ENCODE measurements at places on chromosomes 12 and 14.
A peak's percentile ranks its signal among the peaks of the same experiment; 100 is the strongest.

DNA sequence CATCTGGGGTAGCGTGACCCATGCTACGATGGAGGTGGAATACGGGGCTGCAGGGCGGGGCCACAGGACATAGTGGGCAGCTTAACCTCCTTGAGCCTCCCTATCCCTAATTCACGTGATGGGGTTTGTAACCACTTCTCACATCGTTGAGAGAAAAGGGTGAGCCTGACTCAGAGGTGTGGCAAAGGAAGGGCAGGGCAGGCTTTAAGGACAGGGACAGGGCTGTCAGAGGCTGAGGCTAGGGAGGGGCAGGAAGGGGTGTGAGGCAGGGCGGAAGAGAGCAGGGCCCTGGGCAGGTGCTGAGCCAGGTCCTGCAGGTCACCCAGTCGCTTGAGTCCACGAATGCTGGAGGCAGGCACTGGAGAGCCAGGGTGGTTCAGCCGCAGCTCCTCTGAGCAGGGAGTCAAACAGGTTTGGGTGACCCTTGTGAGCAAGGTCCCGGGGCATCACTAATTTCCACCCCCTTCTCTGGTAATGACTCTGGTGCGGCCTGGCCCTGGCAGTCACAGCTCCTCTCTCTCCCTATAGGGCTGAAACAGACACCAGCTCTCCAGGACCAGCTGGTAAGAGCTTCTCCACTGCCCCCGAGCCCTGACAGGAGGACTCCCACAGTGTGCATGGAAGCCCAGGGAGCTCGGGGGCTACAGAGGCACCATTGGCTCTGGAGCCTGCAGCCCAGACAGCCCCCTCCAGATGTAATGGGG is 7.5 kb upstream of the AQP2 start:
- DNase-seq = no peak

- DNase-seq = peak; percentile 28
Measured at GRCh38 chr12:47736877-47737676, 11.8 kb upstream of the ENDOU start.

- DNase-seq = no peak
Measured at GRCh38 chr12:42982828-42983227, 393.3 kb upstream of the PRICKLE1 start.

- DNase-seq = no peak
Measured at GRCh38 chr14:57970175-57970574, 104.3 kb upstream of the SLC35F4 start.

GRCh38 chr14:102941419-102942011 is 19.1 kb downstream of the AMN start:
- no peak for DNase-seq

DNA sequence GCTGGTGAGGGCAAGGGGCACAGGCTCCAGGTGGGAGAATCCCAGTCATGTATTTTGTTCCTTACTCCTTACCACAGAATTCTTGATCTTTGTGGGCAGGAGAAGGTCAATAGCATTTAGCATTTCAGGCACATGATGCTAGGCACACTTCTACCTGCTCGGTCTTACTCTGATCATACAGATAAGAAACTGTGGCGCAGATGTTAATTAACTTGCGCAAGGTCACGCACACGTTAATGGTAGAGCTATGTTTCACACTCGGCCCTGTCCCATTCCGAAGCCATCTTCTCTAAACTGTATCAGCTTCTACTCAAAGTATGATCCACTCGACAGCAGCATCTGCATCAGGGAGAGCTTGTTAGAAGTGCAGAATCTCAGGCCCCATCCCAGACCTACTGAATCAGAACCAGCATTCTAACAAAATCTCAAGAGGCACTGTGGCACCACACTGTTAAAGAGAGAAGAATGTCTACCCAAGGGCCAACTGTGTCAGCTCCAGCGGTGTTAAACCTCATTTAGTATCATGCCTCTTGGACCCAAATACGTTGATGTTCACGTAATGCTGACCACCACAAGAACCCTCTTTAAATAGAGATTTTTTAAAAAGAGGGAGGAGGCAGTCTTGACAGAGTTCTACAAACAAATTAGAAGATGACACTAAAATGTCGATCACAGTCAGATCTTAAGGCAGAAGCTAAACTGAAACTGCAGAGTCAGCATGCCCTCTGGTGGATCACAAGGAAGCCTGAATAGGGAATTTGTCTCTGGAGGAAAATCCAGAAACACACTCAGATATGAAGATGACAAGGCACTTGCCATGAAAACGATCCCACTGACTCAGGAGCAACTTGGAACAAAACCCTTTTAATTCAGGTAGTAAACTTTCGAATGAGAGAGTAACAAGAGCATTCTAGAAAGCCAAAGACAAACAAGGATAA is 7.3 kb downstream of the STXBP6 start:
- DNase-seq = peak; percentile 66

DNA sequence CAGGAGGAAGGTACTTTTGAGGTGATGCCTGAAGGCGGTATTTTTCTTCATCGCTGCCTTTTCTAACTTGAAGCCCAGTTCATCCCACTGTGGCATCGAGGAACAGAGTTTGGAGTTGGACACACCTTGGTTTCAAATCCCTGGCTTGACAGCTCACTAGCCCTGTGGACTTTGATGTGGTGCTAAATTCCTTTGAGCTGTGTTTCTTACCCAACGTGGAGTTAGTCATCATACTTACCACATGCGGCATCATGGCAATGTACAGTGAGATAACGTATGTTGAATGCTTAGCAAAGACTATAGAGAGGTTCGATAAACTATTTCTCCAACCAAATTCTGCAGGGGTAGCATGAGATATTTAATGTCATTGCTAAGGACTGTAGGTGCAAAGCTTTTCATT is 3.4 kb downstream of the PLEKHG3 start:
- DNase-seq = peak; percentile 89

- no peak for DNase-seq
Measured at GRCh38 chr12:28575593-28576205, 385.4 kb downstream of the CCDC91 start.

DNA sequence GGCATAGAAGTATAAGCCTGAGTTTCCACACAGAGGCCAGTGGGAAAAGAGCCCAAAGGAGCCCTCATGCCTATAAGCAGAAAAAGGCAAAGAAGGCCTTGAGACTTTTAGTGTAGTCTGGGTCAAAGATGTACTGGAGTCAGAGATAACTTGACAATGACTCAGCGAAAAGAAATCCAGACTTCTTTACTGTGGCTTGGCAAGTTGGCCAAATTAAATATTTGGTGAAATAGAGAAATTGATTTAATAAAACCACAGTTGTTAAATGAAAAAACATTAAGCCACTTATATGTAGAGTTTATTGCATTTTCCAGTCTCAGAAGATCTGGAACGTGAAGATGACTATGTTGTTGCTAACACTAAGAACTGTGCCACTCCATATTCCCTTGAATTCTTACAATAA is 105.1 kb downstream of the TMTC3 start:
- peak; percentile 96 for DNase-seq

DNA sequence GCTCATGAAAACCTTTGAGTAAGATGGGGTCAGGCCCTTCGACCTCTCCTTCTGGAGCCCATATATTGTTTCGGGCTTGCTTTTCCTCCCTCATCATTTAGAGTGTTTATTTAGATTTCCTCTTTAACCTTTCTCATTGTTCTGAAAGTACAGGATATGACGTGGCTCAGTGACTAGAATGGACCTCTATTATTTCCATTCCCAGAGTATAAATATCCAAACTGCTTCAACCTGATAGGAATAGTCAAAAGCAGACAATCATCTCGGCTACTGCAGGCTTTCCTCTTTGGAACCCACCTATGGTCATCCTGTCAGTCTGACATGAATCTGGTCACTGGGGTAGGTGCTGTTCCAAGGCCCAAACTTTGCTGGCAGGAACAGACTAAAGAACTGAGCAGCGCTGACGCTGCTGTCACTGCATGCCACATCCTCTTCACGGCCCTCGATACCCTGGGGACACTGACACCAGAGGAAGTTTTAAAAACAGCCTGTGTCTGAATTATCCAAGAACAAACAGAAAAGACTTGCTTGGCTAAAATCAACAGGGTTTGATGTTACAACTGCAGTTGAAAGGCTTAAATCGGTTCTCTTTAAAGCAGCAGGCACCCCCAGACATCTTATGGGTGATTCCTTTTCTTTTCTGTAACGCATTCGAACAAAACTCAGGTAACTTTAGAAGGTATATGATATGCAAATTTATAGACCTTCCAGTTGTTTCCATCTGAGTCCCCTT is 5.0 kb upstream of the DDX47 start:
- no peak for DNase-seq

GRCh38 chr12:5213990-5214389 is 170.3 kb downstream of the KCNA5 start:
- no peak for DNase-seq

DNA sequence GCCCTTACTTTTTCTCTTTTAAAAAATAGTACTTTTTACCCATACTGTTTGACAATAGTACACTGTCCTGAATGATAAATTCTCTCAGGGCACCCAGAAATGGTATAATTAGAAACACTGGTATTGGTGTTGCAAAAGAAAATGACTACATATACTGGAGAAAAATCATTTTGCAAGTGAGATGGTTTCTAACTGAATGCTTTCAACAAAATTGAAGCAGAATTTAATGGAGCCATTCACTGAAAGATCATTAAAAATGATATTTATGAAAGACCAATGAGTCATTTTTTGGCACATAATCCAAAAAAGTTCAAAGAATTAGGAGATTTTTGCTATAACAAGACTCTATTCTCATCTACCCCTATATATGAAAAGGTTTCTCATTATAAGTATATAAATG is 68.8 kb downstream of the TMTC1 start:
- no peak for DNase-seq

GRCh38 chr12:79414252-79414651 is 276.5 kb downstream of the PAWR start:
- no peak for DNase-seq

GRCh38 chr12:24822121-24822899 is 126.6 kb downstream of the BCAT1 start:
- peak; percentile 82 for DNase-seq

GRCh38 chr12:40192704-40193255 is 32.0 kb upstream of the LRRK2 start:
- no peak for DNase-seq

DNA sequence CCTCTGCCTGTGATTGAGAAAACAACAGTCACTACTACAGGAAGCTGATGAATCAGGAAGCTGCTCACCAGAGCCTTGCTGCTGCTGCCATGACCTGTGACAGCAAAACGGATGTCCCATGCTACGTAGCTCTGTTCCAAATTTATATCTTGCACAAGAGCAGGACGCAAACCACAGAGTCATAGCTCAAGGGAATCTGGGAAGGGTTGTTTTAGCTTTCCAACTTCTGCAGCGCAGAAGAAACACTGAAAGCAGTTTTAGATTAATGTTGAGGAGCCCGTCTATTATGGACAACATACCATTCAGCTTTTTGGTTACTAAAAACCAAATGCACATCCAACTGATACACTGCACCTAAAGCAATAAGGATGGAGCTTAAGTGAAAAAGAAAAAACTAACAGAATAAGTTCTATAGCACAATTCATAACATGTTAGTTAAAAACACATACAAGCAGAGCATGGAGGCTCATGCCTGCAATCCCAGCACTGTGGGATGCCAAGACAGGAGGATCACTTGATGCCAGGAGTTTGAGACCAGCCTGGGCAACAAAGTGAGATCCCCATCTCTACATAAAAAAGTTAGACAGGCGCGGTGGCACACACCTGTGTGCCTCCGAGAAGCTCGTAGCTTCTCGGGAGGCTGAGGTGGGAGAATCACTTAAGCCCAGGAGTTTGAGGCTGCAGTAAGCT is 1.7 kb upstream of the ANKRD33 start:
- peak; percentile 95 for DNase-seq

GRCh38 chr14:64760146-64760755 is 56.0 kb downstream of the PLEKHG3 start:
- DNase-seq = peak; percentile 42

- peak; percentile 65 for DNase-seq
Measured at GRCh38 chr12:48000878-48001504, 3.3 kb downstream of the COL2A1 start.

DNA sequence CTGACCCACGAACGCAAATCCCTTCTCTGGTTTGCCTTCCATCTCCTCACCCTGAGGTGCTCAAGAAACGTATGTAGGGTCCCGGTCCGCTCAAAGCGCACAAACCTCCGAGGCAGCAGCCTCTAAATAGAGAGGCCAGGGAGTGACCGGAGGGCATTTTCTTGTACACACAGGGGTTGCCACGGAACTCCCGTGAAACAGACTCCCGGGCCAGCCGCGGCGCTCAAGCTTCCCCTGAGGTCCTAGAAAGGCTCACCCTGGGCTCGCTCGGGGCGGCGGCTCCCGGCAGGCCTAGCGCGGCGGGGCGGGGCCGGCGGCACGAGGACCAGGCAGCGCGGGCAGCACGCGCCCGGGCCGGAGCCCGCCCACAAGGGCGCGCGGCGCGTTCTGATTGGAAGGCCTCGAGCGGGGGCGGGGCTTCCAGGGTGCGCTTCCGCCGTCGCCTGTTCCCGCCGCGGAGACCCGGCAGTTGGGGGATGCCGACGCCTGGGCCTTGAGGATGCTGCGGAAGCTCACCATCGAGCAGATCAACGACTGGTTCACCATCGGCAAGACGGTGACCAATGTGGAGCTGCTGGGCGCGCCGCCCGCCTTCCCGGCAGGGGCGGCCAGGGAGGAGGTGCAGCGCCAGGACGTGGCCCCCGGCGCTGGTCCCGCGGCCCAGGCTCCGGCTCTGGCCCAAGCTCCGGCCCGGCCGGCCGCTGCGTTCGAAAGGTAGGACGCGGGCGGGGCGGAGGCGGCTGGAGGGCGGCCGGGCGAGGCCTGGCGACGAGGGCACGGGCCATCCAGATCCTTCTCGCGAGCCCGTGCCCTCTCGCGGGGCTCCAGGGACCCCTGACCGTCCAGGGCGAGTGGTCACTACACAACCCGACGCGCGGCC is at the start of gene TDRD9:
TDRD9 (plus strand) TSS at position 446 of the 880 bp plus-strand sequence; CDS start at position 500, 54 bp downstream.
- DNase-seq = no peak

- DNase-seq = no peak
Measured at GRCh38 chr14:55374771-55375170, 36.9 kb downstream of the ATG14 start.

- no peak for DNase-seq
Measured at GRCh38 chr12:95460105-95460504, 13.8 kb upstream of the METAP2 start.

- no peak for DNase-seq
Measured at GRCh38 chr14:98984027-98984718, 287.8 kb downstream of the BCL11B start.

DNA sequence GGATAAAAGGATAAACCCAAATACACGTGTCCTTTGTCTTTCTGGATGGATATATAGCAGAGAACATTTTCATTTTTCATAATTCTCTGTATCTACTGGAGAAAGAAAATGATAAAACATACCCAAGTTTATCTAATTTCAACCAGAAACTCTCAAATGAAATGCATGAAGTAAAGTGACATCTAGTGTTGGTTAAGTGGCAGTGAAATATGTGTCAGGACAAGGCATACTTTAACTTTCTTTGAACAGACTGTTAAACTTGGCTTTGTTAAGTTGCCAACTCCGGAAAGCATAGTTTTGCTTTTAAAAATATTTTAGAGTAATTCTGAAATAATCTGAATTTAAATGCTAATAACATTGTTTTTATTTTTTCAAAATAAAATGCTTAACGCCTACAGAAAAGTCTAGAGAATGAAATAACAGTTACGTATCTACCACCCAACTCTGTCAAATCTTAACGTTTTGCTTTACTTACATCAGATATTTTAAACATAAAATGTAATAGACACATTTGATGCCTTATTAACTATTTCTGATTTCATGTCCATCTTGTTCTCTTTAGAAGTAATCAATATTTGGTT is 25.2 kb upstream of the NTN4 start:
- peak; percentile 38 for DNase-seq

Data from fibroblast of skin of right biceps (primary cell).